Stimulated activated CD8-positive, alpha-beta memory T cell treated with anti-CD3 and anti-CD28 coated beads, Interleukin-15, amount 100 ng/mL, for 4 hours (primary cell): ENCODE measurements at places on chromosomes 1 and 21.

DNA sequence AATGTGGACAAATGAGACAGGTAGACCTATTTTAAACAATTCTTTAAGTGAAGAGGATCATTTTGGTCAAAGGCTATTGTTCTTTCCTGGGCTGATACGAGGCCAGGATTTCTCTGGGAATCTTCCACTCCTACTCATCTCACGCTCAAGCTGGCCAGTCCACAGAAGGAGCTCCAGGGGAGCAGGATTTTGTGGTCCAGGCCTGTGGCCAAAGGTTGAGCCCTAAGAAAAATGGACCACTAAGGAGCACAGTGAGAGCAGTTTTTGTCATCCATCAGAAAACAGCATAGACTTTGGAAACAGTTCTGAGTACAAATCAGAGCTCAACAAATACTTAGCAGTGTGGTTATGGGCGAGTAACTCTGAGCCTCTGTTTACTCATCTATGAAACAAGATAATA lies 260.2 kb upstream of the RUNX1 start:
- DNase-seq, result no peak

DNA sequence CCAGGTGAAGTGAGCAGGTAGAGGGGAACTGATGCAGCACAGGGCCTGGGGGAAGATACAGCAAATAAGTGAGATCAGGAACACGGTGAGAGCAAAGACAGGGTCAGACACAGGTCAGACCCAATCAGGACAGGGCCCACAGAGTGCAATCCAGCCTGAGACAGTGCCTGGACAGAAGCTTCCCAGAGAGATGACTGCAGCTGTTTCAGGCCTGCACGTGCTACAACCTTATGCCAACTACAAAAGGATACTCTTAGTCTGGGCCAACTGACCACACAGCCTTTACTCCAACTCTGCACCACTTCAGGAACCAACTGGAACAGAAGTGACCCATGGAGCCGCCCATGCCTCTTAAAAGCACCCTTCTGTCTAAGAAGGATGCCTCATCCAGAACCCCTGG lies 228.0 kb downstream of the TOMM20 start:
- no peak for DNase-seq

- DNase-seq, result no peak
Measured at GRCh38 chr1:231116738-231117137, 45.1 kb upstream of the TRIM67 start.

GRCh38 chr1:63790989-63791388 lies 17.2 kb downstream of the ROR1 start:
- no peak for DNase-seq
